ENCODE measurements at places on chromosomes 7 and 10. TPM values are rescaled to one million over a fixed set of nuclear protein-coding genes. Genes with fewer than 3 reads are reported as not detected.

Gene PPIA
- 1,835 TPM for total RNA-seq

Gene NPFFR1
- total RNA-seq: 0.02 TPM

- H3K36me3 ChIP-seq: no peaks in the 10 kb centered on the region
- H3K27me3 ChIP-seq: no peaks in the 10 kb centered on the region
- DNase-seq: no peak
- no peak overlapping the region for H3K27ac ChIP-seq
Observed at GRCh38 chr7:40673285-40673684, 538.5 kb downstream of the SUGCT start.

- peak; percentile 77 for DNase-seq
- H3K4me1 ChIP-seq: peaks cover 11% of the 10 kb centered on the region
- H3K36me3 ChIP-seq: peaks cover 6% of the 10 kb centered on the region
Observed at GRCh38 chr10:80454513-80455460, 677 bp downstream of the TSPAN14 start.

DNA sequence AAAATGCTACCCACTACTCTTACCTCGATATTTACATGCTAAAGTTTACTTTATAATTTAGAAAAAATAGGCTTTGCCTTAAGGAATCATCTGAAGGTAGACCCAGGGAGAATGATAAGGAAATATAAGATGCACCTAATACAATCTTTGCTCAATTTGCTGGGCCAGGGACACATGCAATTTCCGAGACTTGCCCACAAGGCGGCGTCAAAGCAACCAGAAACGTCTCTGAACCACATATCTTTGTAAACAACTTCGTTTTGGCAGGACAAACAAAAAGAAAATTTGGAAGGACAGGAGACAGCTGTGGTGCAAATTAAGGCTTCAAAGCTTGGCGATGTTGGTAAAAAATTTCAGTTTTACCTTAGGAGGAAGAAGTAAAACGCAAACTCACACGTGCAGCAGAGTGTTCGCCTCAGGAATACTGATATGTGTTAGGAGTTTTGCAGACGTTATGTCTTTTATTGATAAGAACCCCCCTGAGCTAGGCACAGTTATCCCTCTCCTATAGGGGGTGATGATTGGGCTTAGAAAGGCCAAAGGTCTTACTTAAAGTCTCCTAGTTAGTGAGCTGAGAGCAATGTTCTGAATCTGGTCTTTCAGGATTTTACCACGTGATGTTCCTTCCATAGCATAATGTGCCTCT, 134.3 kb downstream of the PRKCQ start:
- no peaks in the 10 kb centered on the region for H3K27me3 ChIP-seq
- H3K4me1 ChIP-seq: no peaks in the 10 kb centered on the region
- no peak overlapping the region for H3K4me3 ChIP-seq
- H3K27ac ChIP-seq: no peak overlapping the region
- peak; percentile 82 for DNase-seq
- peaks cover 34% of the 10 kb centered on the region for H3K36me3 ChIP-seq

GRCh38 chr10:97919012-97919411, 69.4 kb downstream of the GOLGA7B start:
- peaks cover 7% of the 10 kb centered on the region for H3K27me3 ChIP-seq
- H3K36me3 ChIP-seq: no peaks in the 10 kb centered on the region
- H3K4me1 ChIP-seq: no peaks in the 10 kb centered on the region
- no peak for DNase-seq
- no peak overlapping the region for H3K4me3 ChIP-seq

DNA sequence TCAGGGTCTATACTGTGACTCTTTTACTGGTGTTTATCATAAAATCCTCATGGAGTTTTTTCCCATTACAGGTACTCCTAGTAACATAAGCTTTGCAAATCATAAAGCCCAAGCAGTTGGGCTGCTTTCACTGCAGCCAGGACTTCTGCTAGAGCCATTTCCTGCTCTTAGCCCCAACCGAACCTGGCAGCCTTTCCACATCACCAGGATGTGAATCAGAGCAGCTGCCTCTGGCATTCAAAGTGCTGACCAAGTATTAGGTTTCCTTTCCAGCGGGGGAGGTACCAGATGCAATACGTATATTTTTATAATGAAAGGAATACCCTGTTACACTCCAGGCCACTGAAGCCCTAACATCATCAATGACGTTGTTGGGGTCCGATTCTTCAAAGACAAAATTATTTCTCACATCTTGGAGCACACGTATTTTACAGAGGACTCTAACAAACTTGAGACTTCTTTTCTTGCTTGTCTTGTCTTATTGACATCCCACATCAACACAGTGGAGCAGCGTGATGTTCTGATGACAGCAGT, 3.6 kb upstream of the HTR5A start:
- H3K27ac ChIP-seq: no peak overlapping the region
- no peak for DNase-seq
- no peaks in the 10 kb centered on the region for H3K4me1 ChIP-seq
- H3K4me3 ChIP-seq: no peak overlapping the region
- H3K27me3 ChIP-seq: peaks cover 34% of the 10 kb centered on the region
- H3K36me3 ChIP-seq: no peaks in the 10 kb centered on the region

DNA sequence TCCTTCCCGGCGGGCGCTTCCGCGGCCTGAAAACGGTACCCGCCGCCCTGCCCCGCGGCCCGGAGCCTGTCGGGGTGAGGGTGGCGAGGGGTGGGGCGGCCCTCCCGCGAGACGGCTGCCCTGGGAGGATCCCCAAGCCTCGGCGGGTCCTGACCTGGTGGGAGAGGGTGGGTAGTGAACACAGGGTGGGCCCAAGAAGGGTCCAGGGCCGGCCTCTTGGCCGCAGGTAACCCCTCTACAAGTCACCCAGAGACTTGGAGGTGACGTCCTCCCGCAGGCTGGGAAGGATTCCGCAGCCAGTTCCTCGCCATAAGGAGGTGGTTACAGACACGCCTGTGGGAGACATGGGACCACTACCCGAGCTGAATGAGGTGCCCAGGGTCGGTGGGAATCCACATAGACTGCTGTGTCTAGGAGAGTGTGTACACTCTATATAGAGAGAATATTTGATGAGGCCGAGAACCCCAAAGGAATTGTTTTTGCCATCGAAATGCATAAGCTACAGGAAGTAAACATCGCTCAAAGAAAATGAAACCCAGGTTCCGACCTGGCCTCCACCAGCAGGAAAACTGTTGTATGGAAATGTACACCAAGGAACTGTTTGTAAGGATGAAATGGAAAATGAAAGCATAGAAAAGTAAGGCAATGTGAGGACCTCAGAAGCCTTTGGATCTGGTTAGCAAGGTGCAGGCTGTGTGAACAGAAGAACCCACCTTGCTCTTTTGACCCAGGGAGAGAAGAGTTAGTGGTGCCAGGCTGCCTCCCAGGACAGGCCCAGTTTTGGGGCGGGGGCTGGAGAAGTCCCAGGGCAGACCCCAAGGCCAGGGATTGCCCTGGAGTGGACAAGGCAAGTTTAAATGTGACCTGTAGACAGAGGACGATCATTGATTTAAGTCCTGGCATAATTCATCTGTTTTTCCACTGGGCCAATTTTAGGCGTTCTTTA, 659 bp downstream of the OPTN start:
- H3K4me3 ChIP-seq: peak overlapping the region; percentile 97
- DNase-seq: peak; percentile 77
- no peak overlapping the region for H3K27ac ChIP-seq
- H3K27me3 ChIP-seq: no peaks in the 10 kb centered on the region
- H3K4me1 ChIP-seq: no peaks in the 10 kb centered on the region
- H3K36me3 ChIP-seq: no peaks in the 10 kb centered on the region

- H3K36me3 ChIP-seq: no peaks in the 10 kb centered on the region
- peak overlapping the region; percentile 76 for H3K27ac ChIP-seq
- H3K4me3 ChIP-seq: no peak overlapping the region
- H3K4me1 ChIP-seq: peaks cover 2% of the 10 kb centered on the region
- no peak for DNase-seq
- H3K27me3 ChIP-seq: no peaks in the 10 kb centered on the region
Observed at GRCh38 chr10:44902941-44903545, 8.1 kb upstream of the TMEM72 start.

GRCh38 chr7:76310102-76310957, 7.9 kb downstream of the HSPB1 start:
- no peaks in the 10 kb centered on the region for H3K27me3 ChIP-seq
- DNase-seq: no peak
- H3K27ac ChIP-seq: peak overlapping the region; percentile 78
- no peaks in the 10 kb centered on the region for H3K4me1 ChIP-seq

GRCh38 chr7:21883069-21883468, 62.6 kb downstream of the CDCA7L start:
- H3K4me3 ChIP-seq: no peak overlapping the region
- no peaks in the 10 kb centered on the region for H3K4me1 ChIP-seq
- no peak overlapping the region for H3K27ac ChIP-seq
- DNase-seq: no peak
- H3K36me3 ChIP-seq: no peaks in the 10 kb centered on the region
- no peaks in the 10 kb centered on the region for H3K27me3 ChIP-seq

DNA sequence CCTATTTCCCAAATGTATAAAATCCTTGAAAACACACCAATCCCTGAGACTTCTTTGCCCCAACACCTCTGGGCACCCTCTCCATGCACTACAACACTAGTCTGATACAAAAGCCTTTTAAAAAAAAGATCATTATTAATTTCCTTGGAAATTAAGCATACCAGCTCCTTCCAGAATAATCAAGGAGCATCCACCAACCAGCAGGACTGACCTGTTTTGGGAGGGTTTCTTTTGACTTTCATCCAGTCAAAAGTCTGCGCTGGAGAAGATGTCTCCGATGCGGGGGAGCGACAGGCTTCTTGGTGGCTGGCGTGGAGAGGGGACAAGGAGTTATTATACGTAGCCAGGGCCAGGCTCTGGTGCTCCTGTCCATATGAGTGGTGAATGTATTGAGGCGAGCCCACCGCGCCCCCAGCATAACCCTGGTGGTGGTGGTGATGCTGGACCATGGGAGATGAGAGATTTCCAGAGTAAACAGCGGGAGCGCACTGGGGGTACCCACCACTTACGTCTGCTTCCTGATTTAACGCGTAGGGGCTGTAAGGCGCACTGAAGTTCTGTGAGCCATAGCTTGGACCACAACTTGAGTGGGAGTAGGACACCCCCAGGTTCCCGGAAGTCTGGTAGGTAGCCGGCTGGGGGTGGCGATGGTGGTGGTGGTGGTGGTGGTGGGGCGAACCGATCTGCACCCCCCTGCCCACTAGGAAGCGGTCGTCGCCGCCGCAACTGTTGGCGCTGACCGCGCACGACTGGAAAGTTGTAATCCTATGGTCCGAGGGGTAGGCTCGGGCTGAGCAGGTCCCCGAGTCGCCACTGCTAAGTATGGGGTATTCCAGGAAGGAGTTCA, 527 bp downstream of the HOXA1 start:
- peak; percentile 63 for DNase-seq
- no peak overlapping the region for H3K4me3 ChIP-seq
- no peaks in the 10 kb centered on the region for H3K4me1 ChIP-seq
- H3K27me3 ChIP-seq: peaks cover 100% of the 10 kb centered on the region
- H3K27ac ChIP-seq: no peak overlapping the region

GRCh38 chr7:33388332-33388731, 259.0 kb downstream of the BBS9 start:
- no peaks in the 10 kb centered on the region for H3K27me3 ChIP-seq
- H3K4me1 ChIP-seq: no peaks in the 10 kb centered on the region
- no peak overlapping the region for H3K27ac ChIP-seq
- no peaks in the 10 kb centered on the region for H3K36me3 ChIP-seq
- DNase-seq: no peak

DNA sequence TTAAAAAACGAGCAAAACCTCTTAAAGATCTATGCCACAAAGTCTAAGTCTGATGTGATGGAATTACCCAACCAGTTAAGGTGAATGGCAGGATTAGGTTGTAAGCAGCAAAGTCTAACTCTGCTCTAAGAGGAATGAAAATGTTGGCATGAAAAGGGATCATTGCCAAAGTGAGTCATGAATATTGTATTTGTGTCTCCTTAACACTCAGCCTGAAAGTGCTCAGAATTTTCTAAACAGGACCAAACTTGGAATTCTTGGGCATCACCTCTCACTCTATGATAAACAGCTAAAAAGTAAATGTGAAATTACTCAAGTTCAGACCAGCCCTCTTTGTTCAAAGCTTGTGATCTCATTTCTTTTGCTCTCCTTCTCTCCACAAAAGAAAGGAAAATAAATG, 27.0 kb downstream of the PPP1R3A start:
- no peaks in the 10 kb centered on the region for H3K36me3 ChIP-seq
- no peaks in the 10 kb centered on the region for H3K4me1 ChIP-seq
- H3K27ac ChIP-seq: no peak overlapping the region
- DNase-seq: no peak
- H3K27me3 ChIP-seq: peaks cover 92% of the 10 kb centered on the region

DNA sequence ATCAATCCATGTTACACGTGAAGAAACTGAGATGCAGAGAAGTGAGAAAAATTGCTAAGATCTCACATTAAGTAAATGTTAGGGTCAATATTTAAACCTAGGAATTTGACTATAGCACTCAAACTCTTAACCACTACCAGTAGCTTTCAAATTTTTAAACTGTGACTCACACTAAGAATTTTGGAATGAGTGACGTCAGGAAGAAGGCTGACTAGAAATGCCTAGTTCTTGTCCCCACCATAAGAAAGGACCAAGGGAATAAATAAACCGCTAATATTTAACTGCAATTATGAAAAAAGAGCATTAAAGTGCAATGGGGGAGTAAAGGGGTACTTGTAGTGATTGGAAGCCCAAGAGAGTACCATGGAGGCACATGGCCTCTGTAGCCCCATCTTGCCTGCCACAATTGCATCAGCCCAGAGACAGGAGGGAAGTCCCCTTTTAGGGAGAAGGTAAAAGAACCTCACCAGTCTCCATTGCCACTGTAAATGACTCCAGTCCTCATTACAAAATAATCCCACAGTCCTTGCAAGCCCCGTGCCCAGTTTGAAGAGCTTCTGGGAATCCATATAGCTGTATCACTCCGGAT, 3.5 kb upstream of the AKR1B1 start:
- no peaks in the 10 kb centered on the region for H3K27me3 ChIP-seq
- no peak overlapping the region for H3K27ac ChIP-seq
- no peak for DNase-seq
- peaks cover under 1% of the 10 kb centered on the region for H3K36me3 ChIP-seq

- H3K27me3 ChIP-seq: no peaks in the 10 kb centered on the region
- no peak for DNase-seq
- no peaks in the 10 kb centered on the region for H3K36me3 ChIP-seq
- no peak overlapping the region for H3K27ac ChIP-seq
- H3K4me1 ChIP-seq: peaks cover 4% of the 10 kb centered on the region
Observed at GRCh38 chr7:99314504-99314903, 11.2 kb upstream of the ARPC1A start.

DNA sequence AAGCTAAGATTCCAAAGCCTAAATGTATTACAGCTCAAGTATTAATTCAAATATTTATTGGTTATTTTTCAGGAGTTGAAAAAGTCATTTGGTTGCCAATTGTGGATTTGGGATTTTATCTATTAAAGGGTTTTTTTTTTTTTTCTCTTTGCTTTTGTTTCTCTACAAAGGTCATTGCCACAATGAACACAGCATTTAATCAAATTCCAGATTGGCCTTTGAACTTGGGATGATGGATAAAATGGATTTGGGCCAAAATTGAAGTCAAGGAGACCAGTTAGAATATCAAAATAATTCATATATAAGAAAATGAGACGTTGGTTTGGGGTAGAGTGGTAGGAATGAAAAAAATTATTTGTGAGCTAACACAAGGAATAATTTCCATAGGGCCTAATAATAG, 9.6 kb downstream of the LIPN start:
- H3K36me3 ChIP-seq: no peaks in the 10 kb centered on the region
- no peak overlapping the region for H3K4me3 ChIP-seq
- no peak for DNase-seq
- peaks cover 16% of the 10 kb centered on the region for H3K27me3 ChIP-seq

GRCh38 chr10:81820418-81820817, 54.6 kb upstream of the NRG3 start:
- no peak overlapping the region for H3K4me3 ChIP-seq
- H3K4me1 ChIP-seq: peaks cover 3% of the 10 kb centered on the region
- peaks cover 4% of the 10 kb centered on the region for H3K27me3 ChIP-seq
- DNase-seq: no peak
- H3K36me3 ChIP-seq: no peaks in the 10 kb centered on the region
- no peak overlapping the region for H3K27ac ChIP-seq

Measured in endodermal cell (in vitro differentiated cells).